ENCODE measurements at places on chromosomes 1 and 21.

- DNase-seq = no peak
These were observed 15.1 kb upstream of the DNAH14 start for GRCh38 chr1:224914292-224914900.

- DNase-seq = no peak
These were observed 987.5 kb upstream of the NCAM2 start for GRCh38 chr21:20010691-20011200.

DNA sequence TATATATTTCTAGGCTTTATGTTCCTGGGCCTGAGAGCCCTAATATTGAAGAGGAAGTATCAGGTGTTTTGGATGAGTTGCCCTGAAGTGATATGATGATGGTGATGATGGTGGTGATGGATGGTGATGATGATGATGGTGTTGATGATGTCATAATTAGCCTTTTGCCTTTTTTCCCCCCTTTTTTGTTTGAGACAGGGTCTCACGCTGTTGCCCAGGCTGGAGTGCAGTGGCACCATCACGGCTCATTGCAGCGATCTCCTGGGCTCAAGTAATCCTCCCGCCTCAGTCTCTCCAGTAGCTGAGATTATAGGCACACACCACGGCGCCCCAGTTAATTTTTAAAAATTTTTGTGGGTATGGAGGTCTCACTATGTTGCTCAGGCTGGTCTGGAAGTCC lies 76.5 kb downstream of the CNST start:
- DNase-seq = no peak

DNA sequence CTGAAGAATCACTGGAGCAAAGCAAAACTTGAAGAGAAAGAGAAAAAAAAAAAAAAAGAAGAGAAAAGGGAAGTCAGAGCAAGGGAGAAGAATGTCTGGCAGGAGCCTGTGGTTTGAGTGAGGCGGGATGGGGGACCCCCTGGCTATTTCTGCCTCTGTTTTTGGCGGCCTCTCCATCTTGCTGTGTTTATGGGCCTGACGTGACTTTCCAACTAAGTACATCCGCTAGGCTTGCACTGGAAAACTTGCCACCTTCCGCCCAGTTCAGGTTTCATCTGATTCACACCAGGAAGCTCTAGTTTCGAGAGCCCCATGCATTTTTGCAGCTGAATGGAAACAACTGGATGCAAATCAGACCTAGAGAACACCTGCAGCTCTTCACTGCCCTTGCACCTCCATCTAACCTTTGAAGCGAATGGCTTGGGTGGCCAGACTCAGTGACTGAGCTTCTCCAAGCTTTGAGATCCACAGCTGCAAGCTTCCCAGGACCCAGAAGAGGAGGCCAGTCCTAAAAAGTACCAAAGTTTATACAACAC lies 28.0 kb downstream of the TBX15 start:
- no peak for DNase-seq

GRCh38 chr1:118204648-118205047 lies 19.6 kb upstream of the SPAG17 start:
- no peak for DNase-seq

GRCh38 chr1:184824691-184825323 lies 70.1 kb upstream of the EDEM3 start:
- DNase-seq = no peak

GRCh38 chr1:28296401-28297261 lies 32.2 kb upstream of the MED18 start:
- DNase-seq = no peak
